ENCODE measurements at places on chromosomes 12 and 14. TPM values are rescaled to one million over a fixed set of nuclear protein-coding genes. Genes with fewer than 3 reads are reported as not detected.

HCAR1 gene
- total RNA-seq, result not detected

DNA sequence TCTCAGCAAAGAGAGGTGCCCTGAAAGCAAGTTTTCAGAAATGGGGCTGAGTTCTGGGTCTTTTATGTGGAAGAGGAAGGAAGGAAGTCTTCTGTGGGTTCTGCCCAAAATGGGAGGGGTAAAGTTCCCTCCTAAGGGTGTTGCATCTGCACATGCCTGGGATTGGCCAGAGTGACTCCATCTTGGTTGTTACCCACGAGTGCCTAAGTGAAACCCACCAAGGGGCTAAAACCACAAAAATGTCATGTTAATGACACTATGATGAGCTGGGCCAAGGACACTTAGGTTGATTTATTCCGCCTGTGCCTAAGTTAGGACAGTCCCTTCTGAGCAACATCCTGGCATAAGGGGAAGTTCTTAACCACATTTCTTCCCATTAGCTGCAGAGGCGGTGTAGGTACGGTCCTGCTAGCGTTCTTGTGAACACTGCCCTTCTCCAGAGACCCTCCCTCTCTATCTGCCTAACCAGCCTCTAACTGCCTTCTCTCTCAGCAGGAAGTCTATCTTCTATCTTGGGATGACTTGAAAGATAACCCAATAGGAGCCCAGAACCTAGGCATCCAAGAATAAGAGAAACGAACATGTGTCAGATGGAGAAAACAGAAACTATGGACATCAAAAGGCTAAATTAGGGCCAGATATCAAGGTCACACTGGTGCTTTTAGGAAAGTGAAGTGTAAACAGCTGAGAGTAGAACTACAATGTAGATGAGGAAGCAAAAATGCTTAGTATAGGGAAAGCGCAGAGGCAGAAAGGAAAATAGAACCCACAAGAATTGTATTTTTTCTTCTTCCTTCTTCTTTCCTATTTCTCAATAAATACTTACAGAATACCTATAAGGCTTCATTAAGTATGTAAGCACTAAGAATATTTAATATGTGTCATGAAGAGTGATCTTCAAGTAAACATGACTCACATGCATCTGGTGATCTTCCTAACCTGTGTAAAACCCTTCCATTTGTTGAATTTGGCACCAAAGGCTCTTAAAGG lies 104.2 kb upstream of the AMN1 start:
- DNase-seq, result no peak

MAP3K9 gene
- total RNA-seq, result 5.4 TPM

ABHD4 gene
- 9.1 TPM for total RNA-seq

- no peak for DNase-seq
Observed at GRCh38 chr14:92561906-92562479, 48.4 kb downstream of the RIN3 start.

DNA sequence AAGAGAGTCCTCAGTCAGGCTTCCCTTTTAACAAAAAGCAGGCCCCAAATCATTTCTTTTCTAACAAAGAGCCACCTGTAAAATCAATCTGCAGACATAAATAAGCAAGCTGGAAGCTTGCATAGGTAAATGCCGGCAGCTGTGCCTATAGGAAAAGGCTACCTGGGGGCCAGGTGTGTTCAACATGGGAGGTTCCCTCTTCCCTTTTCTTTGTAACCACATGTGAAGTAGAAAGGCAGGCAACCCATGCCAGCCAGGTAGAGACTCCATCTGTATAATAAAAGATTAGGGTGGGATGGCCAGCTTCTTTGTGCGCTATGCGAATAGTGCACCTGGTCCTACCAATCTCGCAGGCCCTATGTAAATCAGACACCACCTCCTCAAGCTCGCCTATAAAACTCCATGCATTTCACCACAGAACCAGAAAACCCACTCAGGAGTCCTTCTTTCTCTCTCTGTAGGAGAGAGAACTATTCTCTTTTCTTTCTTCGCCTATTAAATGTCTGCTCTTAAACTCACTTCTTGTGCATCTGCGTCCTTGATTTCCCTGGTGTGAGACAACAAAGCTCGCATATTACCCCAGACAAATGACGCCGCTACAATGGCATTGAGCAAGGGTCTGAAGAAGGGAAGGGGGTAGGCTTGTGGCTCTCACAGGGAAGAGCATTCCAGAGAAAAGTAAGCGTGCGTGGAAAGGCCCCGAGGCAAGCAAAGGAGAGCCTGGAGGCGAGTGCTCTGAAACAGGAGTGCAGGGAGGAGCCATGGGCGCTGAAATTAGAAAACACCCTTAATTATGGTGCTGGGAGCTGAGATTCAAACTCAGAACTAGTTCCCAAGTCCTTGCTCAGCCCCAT lies 67.2 kb downstream of the TTC9 start:
- DNase-seq, result no peak

GRCh38 chr12:115597157-115597712 lies 680.3 kb downstream of the MED13L start:
- no peak for DNase-seq

MIP gene
- not detected for total RNA-seq

GRCh38 chr12:105476616-105477015 lies 146.1 kb downstream of the C12orf75 start:
- no peak for DNase-seq

CELA1 gene
- total RNA-seq, result not detected

Data from SK-MEL-5 (cell line).